ENCODE measurements at places on chromosomes 11 and 22.

DNA sequence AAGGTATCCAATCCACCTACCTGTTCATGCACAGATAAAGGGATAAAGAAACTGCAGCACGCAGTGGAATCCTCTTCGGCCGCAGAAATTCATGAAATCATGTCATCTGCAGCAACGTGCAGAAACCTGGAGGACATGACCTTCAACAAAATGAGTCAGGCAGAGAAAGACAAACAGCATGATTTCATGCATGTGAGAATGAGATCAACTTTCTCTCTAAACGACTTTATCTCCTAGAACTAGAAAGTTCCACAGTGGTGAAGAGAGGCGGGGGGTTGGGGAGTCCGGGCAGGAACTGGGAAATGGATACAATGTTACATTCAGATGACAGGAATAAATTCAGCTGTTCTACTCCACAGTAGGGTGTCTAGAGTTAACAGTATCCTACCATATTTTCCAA, 9.9 kb downstream of the RGL4 start:
- DNase-seq = no peak

DNA sequence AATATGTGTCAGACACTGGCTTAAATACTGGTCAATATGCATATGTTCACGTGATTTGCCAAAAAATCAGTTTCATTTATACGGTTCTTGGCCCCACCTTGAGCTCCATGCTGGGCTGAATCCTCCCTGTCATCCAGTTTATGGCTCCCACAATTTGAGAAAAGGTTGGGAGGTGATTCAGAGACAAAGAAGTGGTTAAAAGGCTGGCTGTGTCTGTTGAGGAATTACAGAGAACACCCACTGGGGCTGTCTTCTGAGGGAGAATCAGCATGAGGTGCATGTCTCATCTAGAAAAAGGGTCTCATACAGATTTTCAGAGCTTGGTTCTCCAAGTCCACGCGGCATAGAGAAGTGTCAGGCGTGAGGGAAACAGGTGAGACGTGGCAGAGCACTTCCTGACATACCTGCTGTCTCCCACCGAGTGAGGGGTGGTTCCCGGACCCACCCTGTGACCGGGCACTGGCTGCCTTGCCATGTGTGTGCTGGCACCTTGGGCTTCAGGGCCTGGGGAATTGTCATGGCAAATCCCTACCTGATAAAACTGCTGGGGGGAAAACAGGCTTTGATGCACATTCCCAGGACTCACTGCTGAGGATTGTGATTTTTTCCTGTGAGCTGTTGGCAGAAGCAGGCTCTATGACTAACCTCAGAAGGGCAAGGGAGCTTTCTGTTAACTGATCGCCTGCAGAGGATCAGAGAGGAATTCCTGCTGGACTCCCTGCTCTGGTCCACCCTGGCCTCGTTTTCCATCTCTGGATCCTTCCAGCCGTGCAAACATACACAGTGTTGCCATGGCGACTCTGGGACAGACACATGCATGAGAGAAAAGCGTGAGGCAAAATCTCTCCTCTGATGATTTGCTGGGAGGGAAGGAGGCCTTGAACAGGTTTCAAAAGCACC, 223.6 kb downstream of the ADAMTS15 start:
- DNase-seq = no peak

DNA sequence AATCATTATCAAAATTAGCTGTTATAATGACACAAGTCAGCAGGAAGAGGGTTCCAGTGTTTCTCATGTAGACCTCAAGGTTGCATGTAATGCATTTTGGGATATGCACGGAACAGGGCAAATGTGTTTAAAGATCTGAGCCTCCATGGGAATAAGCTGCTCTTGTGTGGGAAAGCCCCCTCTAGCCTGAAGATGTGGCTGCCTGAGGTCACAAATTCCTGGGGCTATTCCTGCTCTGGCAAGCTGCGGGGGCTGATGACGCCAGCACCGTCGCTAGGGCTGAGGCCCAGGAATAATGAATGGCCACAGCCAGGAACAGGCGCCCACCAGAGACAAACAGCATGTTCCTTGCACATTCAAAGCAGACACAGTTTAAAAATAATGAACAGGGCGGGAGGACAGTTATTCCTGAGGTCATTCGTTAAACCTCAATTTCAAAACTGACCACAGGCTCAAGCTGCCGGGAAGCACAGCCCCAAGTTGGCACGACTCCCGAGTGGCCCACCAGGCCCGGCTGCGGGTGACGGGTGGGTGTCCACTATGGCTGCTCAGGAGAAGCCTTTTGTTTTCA, 11.7 kb downstream of the OSBPL5 start:
- DNase-seq = no peak

DNA sequence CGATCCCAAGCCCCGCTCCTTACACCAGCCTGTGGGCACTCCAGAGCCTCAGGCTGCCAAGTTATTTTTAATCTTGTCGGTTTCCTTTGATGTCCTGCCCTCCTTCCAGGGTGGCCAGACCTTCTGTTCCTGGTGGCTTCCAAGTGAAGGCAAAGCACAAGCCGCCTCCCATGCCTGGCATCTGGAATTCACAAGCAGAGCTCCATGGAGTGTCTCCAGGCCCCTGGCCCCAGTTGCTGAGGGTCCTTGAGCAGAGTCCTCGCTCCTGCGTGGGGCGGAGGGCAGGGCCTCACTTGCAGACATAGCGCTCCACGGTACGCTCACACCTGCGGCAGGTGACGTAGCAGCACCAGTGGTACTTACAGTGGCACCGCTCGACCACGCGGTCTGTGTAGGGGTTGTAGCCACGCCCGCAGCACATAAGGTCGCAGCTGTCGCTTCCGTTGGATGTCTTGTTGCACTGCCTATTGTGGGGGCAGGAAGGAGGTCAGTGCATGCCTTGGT, 19.5 kb downstream of the WNT11 start:
- no peak for DNase-seq

DNA sequence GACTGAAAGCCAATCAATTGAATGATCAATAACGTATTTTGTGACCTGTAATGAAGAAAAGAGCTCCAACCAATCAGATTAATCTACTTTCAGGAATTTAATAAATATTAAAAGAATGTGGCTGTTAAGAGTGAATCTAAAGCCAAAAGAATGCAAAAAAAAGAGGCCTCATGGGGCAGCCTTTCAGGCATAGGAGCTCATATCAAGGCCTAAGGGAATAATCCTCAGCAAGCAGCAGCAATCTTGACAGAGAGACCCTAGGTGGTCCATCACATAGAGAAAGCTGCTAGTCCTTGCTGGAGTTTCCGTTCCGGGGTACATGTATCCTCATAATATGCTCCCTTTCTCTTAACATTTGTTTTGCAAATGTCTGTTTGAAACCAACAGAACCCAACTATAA, 313.1 kb upstream of the PITPNB start:
- no peak for DNase-seq
